ENCODE measurements at places on chromosomes 3 and 15.

DNA sequence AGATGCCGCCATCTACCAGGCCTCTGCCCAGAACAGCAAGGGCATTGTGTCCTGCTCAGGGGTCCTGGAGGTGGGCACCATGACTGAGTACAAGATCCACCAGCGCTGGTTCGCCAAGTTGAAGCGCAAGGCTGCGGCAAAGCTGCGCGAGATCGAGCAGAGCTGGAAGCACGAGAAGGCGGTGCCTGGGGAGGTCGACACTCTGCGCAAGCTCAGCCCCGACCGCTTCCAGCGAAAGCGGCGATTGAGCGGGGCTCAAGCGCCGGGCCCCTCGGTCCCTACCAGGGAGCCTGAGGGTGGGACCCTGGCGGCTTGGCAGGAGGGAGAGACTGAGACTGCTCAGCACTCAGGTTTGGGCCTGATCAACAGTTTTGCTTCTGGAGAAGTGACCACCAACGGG lies 22.6 kb downstream of the ALPK3 start:
- no peak for DNase-seq

GRCh38 chr15:73647259-73648013 lies 14.2 kb upstream of the NPTN start:
- no peak for DNase-seq

DNA sequence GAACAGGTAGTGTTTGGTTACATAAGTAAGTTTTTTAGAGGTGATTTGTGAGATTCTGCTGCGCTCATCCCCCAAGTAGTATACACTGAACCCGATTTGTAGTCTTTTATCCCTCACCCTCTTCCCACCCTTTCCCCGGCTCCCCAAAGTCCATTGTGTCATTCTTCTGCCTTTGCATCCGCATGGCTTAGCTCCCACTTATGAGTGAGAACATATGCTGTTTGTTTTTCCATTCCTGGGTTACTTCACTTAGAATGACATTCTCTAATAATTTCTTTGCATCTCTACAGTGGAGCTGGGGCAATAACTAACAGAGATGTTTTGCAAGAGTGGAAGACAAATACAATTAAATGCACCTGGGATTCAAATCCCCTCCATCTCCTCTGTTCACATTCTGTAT lies 93.2 kb downstream of the TP63 start:
- DNase-seq: no peak

DNA sequence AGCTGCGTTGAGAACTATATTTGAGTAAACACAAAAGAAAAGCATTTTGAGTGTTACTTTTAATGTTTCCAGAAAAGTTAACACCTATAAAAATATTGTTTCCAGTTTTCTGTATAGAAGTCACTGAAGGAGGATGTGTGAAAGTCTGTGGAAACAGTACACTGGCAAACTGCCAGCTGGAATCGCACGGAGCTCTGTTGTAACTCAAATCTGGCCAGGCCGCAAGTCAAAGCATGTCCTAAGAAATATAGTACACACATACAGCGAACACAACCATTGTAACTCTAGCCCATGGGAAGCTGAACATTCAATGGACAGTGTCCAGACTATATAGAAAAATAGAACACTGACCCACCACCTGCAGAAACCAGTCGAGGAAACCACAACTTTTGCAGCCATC lies 657.2 kb downstream of the FHIT start:
- DNase-seq: no peak

All from activated T-cell treated with anti-CD3 and anti-CD28 coated beads, Interleukin-2, amount 50 U/mL, for 4 hours (primary cell).